Stimulated activated CD4-positive, alpha-beta T cell treated with anti-CD3 and anti-CD28 coated beads, TNF-alpha, amount 100 ng/mL, for 1 hour (primary cell): ENCODE measurements at places on chromosomes 7 and 10.

DNA sequence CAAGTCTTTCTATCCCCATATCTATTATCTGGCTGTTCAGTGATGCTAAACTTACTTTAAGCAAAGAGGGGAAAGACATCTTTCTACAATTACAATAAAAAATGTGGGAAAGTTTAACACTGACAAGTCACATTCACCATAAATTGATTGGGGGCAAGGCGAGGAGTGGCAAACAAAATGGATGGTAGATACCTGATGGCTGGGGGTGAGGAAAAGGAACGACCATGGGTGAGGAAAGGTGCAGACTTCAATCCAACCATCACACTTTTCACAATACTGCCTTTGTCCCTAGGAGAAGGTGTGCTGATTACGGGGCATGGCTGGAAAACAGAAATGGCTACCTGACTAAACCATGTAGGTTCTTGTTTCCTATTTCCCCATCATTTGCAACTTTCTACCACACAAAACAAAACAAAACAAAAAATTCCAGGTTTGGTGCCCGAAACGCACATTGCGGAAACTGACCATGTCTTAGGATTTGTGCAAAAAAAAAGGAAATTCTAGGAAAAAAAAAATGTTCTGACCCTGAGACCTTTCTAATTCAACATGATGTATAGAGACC, 3.8 kb downstream of the RELN start:
- DNase-seq, result no peak

DNA sequence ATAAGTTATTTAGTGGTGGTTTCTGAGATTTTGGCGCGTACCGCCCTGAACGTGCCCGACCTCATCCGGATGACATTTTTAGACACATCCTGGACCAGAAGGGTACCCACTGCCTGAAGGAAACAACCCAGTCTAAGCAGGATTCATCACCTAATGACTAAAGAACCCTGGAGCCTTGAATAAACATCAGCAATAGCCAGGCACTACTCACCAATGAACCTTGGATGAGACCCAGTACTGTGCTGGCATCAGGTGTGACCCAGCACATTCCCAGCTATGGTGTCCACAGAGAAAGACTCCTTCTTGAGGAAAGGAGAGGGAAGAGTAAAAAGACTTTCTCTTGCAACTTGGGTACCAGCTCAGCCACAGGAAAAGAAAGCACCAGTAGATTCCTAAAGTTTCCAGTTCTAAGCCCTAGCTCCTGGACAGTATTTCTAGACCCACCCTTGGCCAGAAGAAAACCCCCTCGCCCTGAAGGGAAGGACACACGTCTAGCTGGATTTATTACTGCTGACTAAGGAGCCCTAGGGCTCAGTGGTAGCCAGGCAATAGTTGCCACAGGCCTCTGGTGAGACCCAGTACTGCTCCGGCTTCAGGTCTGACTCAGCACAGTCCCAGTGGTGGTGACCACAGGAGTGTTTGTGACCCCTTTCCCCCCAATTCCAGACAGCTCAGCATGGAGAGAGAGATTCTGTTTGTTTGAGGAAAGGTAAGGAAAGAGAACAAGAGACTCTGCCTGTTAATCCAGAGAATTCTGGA, 32.5 kb downstream of the ZNF277 start:
- DNase-seq, result no peak

GRCh38 chr7:14095233-14095950, 105.9 kb upstream of the ETV1 start:
- no peak for DNase-seq

- no peak for DNase-seq
Observed at GRCh38 chr10:45404087-45404769, 30.2 kb downstream of the ALOX5 start.

GRCh38 chr10:33109788-33110469, 151.9 kb upstream of the ITGB1 start:
- no peak for DNase-seq

GRCh38 chr10:121540732-121541395, 57.4 kb downstream of the FGFR2 start:
- no peak for DNase-seq

- no peak for DNase-seq
Observed at GRCh38 chr7:81111781-81112540, 193.1 kb upstream of the SEMA3C start.

DNA sequence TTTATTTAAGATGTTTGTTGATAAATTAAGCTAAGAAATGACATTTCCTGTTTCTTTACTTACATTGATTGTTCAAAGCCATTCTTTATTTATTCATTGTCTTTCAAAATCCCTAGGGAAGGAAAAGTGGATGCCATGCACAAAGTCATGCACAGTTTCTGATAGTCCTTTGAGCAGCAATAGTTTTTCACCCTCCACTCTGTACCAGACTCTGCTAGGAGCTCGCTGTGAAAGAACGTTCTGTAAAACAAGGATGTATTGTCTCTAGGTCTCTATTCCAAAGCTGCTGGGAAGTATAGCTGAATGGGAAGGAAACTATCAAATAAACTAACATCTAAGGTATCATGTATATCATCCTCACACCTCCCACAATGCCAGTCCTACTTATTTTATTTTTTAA, 7.8 kb upstream of the NOC3L start:
- DNase-seq, result no peak

DNA sequence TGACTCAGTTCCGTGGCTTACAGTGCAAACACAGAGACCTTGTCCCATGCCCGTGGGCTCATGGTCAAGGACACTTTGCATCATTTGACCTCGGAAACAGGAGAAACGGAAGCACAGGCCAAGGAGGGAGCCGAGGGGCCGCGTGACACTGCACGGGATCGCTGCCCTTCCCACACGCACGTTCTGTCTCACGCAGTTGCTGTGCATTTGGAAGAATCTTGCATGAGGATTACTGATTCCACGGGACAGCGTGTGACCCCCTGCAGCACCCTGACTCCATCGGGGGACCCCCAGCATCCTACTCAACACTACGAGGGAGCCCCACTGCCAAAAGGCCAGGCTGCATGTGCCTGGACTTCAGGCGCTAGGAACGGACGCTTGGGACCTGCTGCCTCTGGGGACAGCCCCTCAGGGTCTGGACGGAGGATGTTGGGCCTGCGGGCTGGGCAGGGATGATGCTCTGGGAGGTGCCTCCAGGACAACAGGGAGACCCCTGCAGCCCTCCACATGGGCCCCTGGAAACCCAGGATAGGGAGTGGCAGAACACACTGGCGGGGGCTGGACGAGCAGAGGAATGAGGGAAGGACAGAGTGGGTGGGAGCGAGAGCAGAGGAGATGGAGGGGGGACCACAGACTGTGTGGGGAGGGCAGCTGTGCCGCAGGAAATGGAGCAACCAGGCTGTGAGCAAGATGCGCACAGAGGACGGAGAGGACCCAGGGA, 222.2 kb downstream of the DNAJB6 start:
- no peak for DNase-seq

DNA sequence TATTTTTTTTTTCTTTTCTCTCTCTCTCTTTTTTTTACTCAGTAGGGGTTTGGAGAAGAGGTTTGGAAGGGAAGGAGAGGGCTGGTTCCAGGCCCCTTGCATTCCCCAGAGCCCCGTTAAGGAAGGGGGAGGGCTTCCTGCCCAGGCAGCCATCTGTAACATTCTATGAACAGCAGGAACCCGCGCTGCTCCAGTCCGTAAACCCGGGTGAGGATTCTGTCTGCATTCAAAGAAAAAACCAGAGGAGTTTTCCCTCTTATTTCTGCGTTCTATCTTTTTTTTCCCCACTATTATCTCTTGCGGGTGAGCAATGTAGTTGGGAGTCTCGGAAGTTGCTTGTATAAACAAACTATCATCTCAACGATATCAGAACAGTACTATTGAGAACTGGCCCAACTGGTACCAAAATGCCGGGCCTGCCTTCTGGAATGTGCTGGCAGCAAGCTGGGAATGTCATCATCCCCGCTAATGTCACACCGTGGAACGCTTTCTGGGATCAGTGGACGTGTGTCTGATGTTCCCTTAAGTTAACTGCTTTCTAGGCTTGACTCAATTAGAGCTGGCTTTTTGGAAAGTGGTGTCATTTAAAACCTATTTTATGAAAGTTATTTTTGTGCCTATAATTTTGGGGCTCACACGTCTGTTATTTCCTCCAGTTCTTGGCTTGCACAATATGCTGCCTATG, 153.1 kb upstream of the MEOX2 start:
- no peak for DNase-seq

DNA sequence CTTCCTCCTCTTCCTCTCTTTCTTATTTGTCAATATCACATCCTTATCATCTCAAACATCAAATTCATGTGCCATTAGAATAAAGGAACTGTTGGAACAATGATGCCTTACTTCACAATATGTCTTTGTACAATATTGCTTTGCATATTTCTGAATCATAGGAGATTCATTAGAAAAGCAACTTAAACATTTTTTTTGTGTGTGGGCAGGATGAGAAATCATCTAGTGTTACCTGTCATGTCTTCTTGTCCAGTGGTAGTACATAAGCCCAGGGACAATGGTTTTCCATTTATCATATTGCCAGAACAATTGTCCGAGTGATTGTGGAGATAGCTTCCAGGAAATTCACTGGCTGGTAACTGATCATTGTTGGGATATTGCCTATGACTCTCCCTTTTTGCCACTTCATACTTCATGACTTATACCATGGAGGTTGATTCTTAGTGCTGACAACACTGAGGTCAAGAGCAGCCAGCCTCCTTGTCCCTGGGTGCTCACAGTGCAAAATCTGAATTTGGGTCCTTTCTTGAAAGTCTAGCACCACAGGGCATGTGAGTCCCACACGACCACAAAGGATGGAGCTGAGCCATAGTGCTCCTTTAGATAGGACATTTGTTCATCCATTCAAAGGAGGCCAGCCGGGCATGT, 215.0 kb downstream of the MDFIC start:
- no peak for DNase-seq

GRCh38 chr10:110408203-110408871, 89.4 kb upstream of the DUSP5 start:
- DNase-seq, result no peak
